ENCODE measurements at places on chromosomes 1 and 21. TPM values are rescaled to one million over a fixed set of nuclear protein-coding genes. Genes with fewer than 3 reads are reported as not detected.

The LRRC38 gene
- not detected for total RNA-seq

The OPRD1 gene
- total RNA-seq: not detected

The ACP6 gene
- 11.6 TPM for total RNA-seq

The TAL1 gene
- not detected for total RNA-seq

The TM2D1 gene
- 29.7 TPM for total RNA-seq

The IL22RA1 gene
- total RNA-seq: not detected

The ITLN2 gene
- total RNA-seq: not detected

The TMEM61 gene
- not detected for total RNA-seq

The FCRL1 gene
- not detected for total RNA-seq
